ENCODE measurements at places on chromosomes 7 and 10.
A peak's percentile ranks its signal among the peaks of the same experiment; 100 is the strongest.

GRCh38 chr10:113520690-113521474 lies 32.0 kb upstream of the HABP2 start:
- peak; percentile 52 for DNase-seq

DNA sequence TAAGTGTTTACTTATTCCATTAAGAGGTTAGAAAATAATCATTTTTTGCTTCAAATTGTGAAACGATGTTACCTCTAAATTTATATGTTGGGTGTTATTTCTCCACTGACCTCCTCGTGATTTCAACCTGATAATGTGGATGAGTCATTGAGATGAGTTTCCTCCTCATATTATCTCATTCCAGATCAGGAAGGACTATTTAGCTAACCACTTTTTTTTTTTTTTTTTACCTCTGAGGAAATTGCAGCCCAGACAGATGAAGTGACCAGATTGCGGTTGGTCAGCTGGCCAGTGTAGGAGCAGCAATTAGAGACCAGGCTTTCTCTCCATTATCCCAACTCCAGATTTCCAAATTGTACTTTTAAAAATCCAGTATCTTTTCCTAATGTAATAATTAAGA lies 248.7 kb downstream of the FZD1 start:
- no peak for DNase-seq

DNA sequence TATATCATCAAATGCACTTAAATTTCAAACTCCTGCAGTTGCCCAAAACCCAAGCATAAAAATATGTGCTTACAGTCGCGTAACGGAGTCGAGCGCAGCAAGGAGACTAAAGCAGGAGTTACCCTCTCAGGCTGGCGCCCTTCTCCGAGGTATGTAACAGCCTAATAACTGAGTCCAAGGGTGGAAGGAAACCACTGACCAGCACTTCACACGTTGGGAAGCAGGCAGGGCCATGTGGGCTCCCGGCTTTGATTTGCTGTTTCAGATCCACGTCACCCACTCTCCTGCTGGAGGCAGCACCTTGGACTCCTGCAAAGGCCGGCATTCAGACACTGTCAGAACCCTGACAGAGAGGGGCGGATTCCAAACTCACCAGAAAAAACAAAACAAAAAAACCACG lies 123.8 kb downstream of the DIP2C start:
- no peak for DNase-seq

- no peak for DNase-seq
Observed at GRCh38 chr10:60975716-60976115, 31.7 kb upstream of the RHOBTB1 start.

DNA sequence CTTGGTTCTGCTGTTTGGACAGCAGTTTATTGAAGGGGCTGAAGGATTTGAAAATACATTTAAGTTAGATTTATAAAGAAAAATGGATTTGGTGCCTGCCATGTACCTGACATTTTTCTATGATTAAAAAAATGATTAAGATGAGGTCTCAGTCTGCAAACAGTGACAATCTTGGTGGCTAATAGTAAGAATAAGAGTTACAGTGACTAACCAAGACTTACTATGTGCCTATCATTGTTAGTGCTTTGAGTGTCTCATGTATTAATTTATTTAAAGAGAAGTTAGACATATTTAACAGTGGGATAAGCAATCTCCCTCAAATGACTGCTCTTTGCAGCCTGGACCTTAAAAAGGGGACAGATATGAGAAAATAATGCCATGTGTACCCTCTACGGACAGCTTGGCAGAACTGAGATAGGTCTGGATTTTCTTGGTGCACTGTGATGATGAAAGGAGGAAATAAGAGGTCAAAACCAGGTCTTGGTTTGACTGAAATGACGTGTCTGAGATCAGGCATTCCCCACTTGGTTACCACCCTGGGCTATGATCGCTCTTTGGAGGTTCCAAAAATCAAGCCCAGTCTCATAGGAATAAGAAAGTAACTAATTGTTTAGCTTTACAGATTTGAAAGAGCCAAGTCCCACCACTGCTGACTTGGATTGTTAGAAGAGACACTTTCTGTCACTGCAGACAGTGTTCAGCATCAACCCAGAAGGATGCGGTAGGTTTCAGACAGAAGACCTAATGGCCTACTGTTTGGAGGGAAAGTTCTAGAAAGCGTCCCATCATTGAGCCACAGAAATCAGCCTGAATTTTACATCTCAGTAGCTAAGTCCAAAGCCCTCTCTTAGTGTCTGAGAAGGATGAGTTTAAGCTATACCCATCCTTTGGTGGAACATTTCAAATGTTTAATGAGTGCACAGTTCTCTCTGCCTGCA lies 2.1 kb downstream of the CASP7 start:
- no peak for DNase-seq

- DNase-seq: no peak
Observed at GRCh38 chr10:61408105-61408504, 45.1 kb downstream of the TMEM26 start.

DNA sequence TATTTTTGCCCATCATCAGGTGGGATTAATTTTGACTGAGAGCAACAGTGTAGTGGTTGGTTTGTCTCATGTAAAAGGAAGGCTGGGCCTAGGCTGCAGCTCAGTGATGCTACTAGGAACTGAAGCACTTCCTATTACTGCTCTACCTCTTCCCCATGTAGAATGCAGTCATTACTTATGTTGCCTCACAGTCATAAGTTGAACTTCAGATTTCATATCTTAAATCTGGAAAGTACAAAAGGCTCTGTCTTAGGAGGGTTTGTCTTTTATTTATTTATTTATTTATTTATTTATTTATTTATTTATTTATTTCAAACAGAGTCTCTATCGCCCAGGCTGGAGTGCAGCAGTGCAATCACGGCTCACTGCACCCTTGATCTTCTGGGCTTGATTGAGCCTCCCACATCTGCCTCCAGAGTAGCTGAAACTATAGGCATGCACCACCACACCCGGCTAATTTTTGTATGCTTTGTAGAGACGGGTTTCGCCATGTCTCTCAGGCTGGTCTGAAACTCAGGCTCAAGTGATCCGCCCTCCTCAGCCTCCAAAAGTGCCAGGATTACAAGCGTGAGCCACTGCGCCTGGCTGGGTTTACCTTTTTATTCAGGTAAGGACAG lies 721.7 kb upstream of the GALNT17 start:
- no peak for DNase-seq

GRCh38 chr10:78552261-78552811 lies 516.4 kb upstream of the ZMIZ1 start:
- no peak for DNase-seq

GRCh38 chr10:7768417-7768816 lies 19.4 kb downstream of the KIN start:
- DNase-seq: no peak

GRCh38 chr7:134422008-134422407 lies 36.9 kb downstream of the AKR1B1 start:
- no peak for DNase-seq

- peak; percentile 38 for DNase-seq
Observed at GRCh38 chr7:124764847-124765400, 668 bp downstream of the GPR37 start.

DNA sequence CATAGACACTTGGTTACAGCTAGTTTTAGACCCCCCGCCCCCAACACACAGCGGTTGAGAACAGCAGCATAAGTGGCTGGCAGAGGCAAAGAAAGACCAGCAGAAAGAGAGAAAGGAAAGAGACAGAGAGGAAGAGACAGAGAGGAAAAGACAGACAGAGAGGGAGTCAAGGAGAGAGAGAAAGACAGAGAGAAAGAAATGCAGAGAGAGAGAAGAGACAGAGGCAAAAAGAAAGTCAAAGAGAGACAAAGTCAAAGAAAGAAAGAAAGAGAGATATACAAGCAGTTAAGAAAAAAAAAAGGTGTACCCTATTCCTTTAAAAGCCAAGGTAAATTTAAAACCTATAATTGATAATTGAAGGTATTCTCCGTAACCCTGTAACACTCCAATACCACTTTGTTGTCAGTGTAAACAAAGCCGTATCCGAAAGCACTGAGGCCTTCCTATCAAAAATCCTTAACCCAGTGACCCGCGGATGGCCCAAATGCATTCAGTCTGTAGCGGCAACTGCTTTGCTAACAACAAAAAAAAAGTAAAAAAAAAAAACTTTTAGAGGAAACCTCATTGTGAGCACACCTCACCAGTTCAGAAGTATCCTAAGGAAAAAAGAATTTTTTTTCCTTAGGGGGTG lies 11.9 kb upstream of the SLC12A9 start:
- DNase-seq: no peak

- no peak for DNase-seq
Observed at GRCh38 chr10:47366731-47367460, 17.2 kb downstream of the ZNF488 start.

- DNase-seq: no peak
Observed at GRCh38 chr7:142557971-142558582, 191.2 kb upstream of the PRSS1 start.
